ENCODE measurements at places on chromosomes 4 and X. TPM values are rescaled to one million over a fixed set of nuclear protein-coding genes. Genes with fewer than 3 reads are reported as not detected.

DNA sequence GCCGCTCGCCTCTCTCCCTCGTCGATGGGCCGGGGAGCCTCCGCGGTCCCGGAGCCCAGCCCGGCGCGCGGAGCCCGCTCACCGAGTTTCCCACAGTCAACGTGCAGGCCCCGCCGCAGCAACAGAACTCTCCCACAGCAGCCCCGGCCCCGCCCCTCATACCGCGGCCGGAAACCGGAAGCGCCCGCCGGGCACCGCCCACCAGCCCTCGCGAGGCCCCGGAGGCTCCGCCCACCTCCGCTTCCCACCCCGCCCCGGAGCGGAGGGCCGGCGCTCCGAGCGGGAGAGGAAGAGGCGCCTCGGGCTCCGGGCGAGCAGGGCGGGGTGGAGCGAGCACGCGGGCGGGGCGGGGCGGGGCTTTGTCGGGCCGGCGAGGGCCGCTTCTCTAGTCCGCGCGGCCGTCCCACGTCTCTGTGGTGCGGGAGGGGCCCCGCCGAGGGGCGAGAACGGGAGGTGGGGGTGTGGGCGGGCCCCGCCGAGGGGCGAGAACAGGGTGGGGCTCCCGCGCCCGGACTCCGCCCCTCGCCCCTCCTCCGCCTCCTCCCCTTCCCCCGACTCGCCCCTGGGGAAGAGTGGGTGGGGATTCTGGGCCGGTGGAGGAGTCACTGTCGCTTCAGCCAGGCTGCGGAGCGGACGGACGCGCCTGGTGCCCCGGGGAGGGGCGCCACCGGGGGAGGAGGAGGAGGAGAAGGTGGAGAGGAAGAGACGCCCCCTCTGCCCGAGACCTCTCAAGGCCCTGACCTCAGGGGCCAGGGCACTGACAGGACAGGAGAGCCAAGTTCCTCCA is at the start of the genes ABCD1 and BCAP31:
ABCD1 (plus strand) TSS at position 605 of the 787 bp plus-strand sequence. CDS start 411 bp downstream, outside the sequence.
BCAP31 (minus strand) TSS at position 136 of the 787 bp plus-strand sequence. CDS start 1,143 bp downstream, outside the sequence.
- no peaks in the 10 kb centered on the region for H3K27me3 ChIP-seq
- H3K36me3 ChIP-seq: peaks cover 16% of the 10 kb centered on the region
- peak; percentile 93 for DNase-seq

- DNase-seq: no peak
- peaks cover 3% of the 10 kb centered on the region for H3K27me3 ChIP-seq
- no peaks in the 10 kb centered on the region for H3K36me3 ChIP-seq
- no peaks in the 10 kb centered on the region for H3K4me1 ChIP-seq
- no peak overlapping the region for H3K4me3 ChIP-seq
Observed at GRCh38 chr4:101989551-101989950, 199.0 kb downstream of the BANK1 start.

DNA sequence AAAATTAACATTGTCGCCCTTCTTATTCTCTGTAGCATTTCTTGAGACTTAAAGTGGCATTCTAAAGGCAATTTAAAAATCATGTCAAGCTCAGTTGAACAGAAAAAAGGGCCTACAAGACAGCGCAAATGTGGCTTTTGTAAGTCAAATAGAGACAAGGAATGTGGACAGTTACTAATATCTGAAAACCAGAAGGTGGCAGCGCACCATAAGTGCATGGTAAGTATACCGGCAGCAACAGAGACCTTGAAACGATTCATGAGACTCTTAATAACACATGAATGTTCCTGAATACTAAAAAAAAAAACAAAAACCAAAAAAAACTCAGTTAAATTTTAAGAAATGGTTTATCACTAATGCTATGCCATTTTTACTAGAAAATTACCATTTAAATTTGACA is 82.4 kb upstream of the HPRT1 start:
- peak; percentile 33 for DNase-seq
- peaks cover 10% of the 10 kb centered on the region for H3K4me1 ChIP-seq
- H3K4me3 ChIP-seq: no peak overlapping the region
- peaks cover 21% of the 10 kb centered on the region for H3K36me3 ChIP-seq
- no peaks in the 10 kb centered on the region for H3K27me3 ChIP-seq
- H3K27ac ChIP-seq: no peak overlapping the region

DNA sequence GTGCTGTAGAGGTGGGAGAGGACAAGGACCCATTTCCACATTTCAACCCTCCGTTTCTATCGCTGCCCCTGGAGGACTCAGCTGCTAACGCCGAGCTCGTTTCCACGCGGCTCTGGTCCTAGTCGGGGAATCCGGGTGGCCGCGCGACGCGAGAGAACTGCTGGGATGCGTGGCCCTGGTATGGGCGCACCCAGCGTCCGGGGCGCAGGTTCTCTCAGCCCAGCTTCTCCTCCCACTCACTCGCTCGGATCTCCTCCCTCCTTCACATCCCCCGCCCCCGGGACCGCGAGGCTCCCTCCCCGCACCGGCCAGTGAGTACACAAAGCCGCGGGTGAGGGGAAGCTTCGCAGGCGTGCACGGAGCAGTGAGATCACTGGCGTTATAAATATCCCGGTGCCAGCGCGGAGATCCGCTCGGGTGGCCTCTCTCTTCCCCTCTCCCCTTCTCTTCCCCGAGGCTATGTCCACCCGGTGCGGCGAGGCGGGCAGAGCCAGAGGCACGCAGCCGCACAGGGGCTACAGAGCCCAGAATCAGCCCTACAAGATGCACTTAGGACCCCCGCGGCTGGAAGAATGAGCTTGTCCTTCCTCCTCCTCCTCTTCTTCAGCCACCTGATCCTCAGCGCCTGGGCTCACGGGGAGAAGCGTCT is at the start of gene FGF5:
FGF5 (plus strand) TSS at position 412 of the 649 bp plus-strand sequence; CDS start at position 573, 161 bp downstream.
- H3K36me3 ChIP-seq: no peaks in the 10 kb centered on the region
- no peak within 1 kb of the TSS for H3K27ac ChIP-seq
- H3K27me3 ChIP-seq: peaks cover 68% of the 10 kb centered on the region
- peak; percentile 61 for DNase-seq
- H3K4me3 ChIP-seq: peak within 1 kb of the TSS; percentile 61
- H3K4me1 ChIP-seq: peaks cover 25% of the 10 kb centered on the region

- H3K4me3 ChIP-seq: no peak overlapping the region
- peaks cover 18% of the 10 kb centered on the region for H3K36me3 ChIP-seq
- DNase-seq: no peak
- peaks cover 6% of the 10 kb centered on the region for H3K27me3 ChIP-seq
- H3K27ac ChIP-seq: peak overlapping the region; percentile 90
Observed at GRCh38 chr4:26076896-26077295, 162.9 kb downstream of the SMIM20 start.

DNA sequence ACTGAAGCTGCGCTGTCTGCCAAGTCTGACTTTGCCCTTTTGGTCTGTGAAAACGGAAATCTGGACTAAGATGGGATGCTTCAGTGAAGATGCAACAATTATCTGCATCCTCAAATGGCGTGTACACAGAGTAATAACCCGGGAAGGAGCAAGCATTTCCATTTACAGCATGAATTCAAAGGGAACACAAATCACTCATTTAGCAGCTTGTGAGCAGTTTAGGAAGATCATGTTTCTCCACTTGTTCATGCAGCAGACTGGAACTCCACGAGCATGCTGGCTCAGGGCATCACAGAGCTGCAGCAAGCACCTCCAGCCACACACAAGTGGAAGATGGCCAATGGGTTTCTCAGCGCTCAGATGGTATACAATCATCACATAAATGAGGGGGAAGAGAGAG is 175.5 kb downstream of the NLGN4X start:
- H3K27ac ChIP-seq: no peak overlapping the region
- no peak overlapping the region for H3K4me3 ChIP-seq
- no peaks in the 10 kb centered on the region for H3K27me3 ChIP-seq
- DNase-seq: no peak
- H3K36me3 ChIP-seq: no peaks in the 10 kb centered on the region

- peak; percentile 26 for DNase-seq
- no peaks in the 10 kb centered on the region for H3K36me3 ChIP-seq
- no peaks in the 10 kb centered on the region for H3K27me3 ChIP-seq
Observed at GRCh38 chrX:136259543-136259942, 8.3 kb upstream of the MAP7D3 start.

GRCh38 chr4:7432531-7433375 is 2.0 kb downstream of the PSAPL1 start:
- no peaks in the 10 kb centered on the region for H3K4me1 ChIP-seq
- H3K27me3 ChIP-seq: peaks cover 1% of the 10 kb centered on the region
- no peak overlapping the region for H3K27ac ChIP-seq
- no peak overlapping the region for H3K4me3 ChIP-seq

GRCh38 chrX:137431693-137432488 is 134.0 kb upstream of the ZIC3 start:
- H3K27ac ChIP-seq: no peak overlapping the region
- no peaks in the 10 kb centered on the region for H3K4me1 ChIP-seq
- H3K4me3 ChIP-seq: no peak overlapping the region
- peaks cover 29% of the 10 kb centered on the region for H3K27me3 ChIP-seq
- no peaks in the 10 kb centered on the region for H3K36me3 ChIP-seq

- peak overlapping the region; percentile 85 for H3K27ac ChIP-seq
- H3K4me1 ChIP-seq: peaks cover 24% of the 10 kb centered on the region
- H3K4me3 ChIP-seq: peak overlapping the region; percentile 52
- no peaks in the 10 kb centered on the region for H3K36me3 ChIP-seq
- peak; percentile 10 for DNase-seq
- H3K27me3 ChIP-seq: no peaks in the 10 kb centered on the region
Observed at GRCh38 chrX:13473442-13474163, 95.8 kb upstream of the EGFL6 start.

DNA sequence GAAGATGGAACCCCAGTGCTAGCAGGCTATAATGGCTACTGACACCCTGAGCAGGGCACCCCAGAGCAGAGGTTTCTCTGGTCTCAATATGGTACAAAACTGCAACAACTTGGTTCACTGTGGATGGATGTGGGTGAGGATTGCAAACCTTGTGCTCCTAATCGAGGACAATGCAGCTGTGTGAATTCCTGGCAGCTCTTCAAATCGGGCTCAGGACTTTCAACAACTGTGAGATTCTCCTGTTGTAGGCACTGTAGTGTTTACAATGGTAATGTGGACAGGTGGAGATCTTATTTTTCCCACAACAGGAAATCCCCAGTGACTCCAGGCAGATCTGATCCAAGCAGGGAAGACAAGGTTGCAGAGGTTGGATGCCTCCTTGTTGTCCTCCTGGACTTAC is 101.5 kb downstream of the RCHY1 start:
- no peaks in the 10 kb centered on the region for H3K4me1 ChIP-seq
- H3K36me3 ChIP-seq: no peaks in the 10 kb centered on the region
- H3K27ac ChIP-seq: no peak overlapping the region
- no peak for DNase-seq
- H3K4me3 ChIP-seq: no peak overlapping the region
- H3K27me3 ChIP-seq: peaks cover 9% of the 10 kb centered on the region

DNA sequence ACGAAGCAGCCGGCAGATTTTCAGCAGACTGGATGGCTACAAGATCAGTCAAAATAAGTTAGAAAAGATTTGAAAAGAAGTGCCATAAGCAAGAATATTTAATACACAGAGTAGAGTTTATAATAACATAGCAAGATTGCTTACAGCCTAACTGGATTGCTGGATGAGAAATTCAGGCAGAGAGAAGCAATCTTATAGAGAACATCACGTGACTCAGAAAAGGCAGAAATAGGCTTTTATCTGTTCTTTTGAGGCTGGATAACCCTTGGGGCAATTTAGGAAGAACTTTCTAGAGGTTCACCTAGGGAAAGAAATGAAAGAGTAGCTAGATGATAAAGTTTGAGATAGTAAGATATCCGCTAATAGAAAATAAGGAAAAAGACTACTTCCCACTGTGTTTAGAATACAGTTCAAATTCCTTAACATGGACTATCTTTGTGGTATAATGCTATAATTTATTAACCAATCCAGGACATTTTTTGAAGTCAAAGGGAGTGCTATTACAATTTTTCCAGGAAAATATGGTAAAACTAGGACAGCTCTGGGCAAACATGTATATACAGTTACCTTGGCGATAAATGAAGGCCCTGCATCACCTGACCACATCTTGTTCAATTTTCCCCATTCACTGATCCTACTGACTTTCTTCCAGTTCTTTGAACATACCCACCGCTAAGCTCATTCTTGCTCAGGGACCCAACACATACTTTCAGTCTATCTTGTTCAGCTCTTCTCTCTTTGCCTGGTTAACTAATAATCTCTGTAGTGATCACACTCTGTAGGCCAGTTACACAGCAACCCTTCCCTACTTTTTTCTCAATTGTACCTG is 12.7 kb upstream of the SPCS3 start:
- H3K4me3 ChIP-seq: no peak overlapping the region
- peaks cover 29% of the 10 kb centered on the region for H3K27me3 ChIP-seq
- no peaks in the 10 kb centered on the region for H3K36me3 ChIP-seq
- no peak overlapping the region for H3K27ac ChIP-seq
- DNase-seq: no peak

DNA sequence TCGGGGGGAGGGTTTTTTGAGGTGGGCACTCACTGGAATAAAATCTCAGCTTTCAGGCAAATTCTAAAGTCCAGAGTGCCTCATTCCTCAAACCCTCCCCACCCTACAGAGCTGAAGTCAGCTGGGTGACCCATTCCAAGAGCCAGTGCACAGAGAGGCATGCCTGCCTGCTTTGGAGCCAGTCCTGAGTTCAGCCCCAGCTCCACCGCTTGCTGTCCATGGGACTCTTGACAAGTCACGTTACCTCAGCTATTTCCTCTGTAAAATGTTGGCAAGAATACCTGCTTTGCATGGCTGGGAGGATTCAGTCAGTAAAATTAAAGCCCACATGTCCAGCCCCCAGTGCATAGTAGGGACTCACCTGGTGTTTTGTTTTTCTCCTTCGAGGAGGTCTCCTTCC is 125.9 kb upstream of the PJA1 start:
- H3K27me3 ChIP-seq: peaks cover 2% of the 10 kb centered on the region
- no peak for DNase-seq
- H3K4me1 ChIP-seq: no peaks in the 10 kb centered on the region

DNA sequence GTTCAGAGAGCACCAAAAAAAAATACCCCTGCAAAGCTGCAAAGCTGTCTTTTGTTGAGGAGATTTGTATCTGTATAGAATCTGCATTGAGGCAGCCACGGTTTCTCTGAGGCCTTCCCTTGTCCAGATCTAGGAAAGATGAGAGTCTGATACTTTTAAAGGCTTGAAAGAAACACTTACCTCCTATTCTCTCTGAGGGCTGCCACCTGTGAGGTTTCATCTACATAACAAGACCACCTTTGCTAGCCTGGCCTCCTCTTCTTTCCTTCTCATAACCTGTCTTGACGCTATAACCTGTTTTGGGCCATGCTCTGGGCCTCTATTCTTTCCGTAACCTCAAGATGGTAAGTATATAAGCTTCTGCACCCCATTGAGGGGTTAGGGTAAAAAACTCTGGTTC is 779.6 kb upstream of the HTR2C start:
- H3K27ac ChIP-seq: no peak overlapping the region
- DNase-seq: no peak
- H3K4me3 ChIP-seq: no peak overlapping the region
- H3K27me3 ChIP-seq: no peaks in the 10 kb centered on the region

GRCh38 chr4:138852681-138853080 is 162.9 kb upstream of the NOCT start:
- peaks cover 23% of the 10 kb centered on the region for H3K27me3 ChIP-seq
- no peaks in the 10 kb centered on the region for H3K36me3 ChIP-seq
- DNase-seq: no peak
- H3K4me3 ChIP-seq: no peak overlapping the region
- no peak overlapping the region for H3K27ac ChIP-seq

Gene AR
- not detected for total RNA-seq

Gene TLR2
- 2.0 TPM for total RNA-seq

Gene RS1
- not detected for total RNA-seq

Gene NKX6-1
- not detected for total RNA-seq

Gene C1QTNF7
- total RNA-seq: not detected

Gene KLB
- not detected for total RNA-seq
